Left kidney (tissue), 8 donors: ENCODE measurements at places on chromosomes 7 and 10. TPM values are rescaled to one million over a fixed set of nuclear protein-coding genes. Genes with fewer than 3 reads are reported as not detected.

DNA sequence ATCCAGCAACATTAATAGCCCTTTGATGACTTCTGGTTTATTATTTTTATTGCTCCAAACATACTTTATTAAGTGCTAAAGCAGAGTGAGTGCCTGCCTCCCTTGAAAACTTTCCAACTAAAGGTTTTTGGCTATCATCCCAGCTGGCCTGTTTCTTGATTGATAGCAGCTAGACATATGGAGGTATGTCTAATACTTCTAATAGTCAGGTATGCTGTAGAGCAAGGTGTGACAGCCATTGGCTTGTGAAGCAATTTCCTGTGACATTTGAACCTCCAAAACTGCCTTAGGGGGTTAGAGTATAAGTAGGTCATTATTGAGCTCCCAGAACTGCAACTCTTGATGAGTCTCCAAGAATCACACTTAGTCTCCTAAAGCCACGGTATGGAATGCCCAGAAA, 55.8 kb downstream of the LOXL4 start:
- DNase-seq = no peak

- no peak for DNase-seq
Observed at GRCh38 chr7:82289152-82289535, 154.4 kb downstream of the CACNA2D1 start.

The ZNF804B gene
- polyA plus RNA-seq = 0.42 TPM

The PRKAR2B gene
- polyA plus RNA-seq = 41.2 TPM

GRCh38 chr7:73606801-73607691, 17.3 kb downstream of the MLXIPL start:
- DNase-seq = peak; percentile 58
